ENCODE measurements at places on chromosomes 3 and 15.
A peak's percentile ranks its signal among the peaks of the same experiment; 100 is the strongest.

GRCh38 chr15:43516185-43516584, 1.2 kb upstream of the MAP1A start:
- peak; percentile 56 for DNase-seq

- DNase-seq, result no peak
Measured at GRCh38 chr15:38229705-38230310, 22.8 kb upstream of the SPRED1 start.

- DNase-seq, result no peak
Measured at GRCh38 chr15:83526319-83526718, 79.2 kb downstream of the SH3GL3 start.

DNA sequence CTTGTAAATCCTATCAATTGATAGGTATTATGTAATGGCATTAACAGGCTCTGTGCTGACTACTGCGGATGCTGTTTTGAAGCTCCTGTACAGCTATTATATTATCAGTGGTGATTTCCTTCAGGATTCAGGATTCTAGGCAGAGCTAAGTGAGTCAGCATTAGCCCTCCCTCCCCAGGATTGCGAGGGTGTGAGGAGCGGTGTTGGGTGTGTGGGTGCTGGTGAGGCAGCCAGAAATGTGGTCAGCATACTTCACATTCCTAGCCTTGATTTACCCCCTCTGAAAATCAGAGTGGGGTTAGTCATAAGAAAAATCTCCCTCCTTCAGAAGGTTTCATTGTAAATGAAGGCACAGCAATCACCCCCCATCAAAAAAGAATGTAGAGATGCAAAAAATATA, 72.5 kb downstream of the SNTN start:
- peak; percentile 20 for DNase-seq

DNA sequence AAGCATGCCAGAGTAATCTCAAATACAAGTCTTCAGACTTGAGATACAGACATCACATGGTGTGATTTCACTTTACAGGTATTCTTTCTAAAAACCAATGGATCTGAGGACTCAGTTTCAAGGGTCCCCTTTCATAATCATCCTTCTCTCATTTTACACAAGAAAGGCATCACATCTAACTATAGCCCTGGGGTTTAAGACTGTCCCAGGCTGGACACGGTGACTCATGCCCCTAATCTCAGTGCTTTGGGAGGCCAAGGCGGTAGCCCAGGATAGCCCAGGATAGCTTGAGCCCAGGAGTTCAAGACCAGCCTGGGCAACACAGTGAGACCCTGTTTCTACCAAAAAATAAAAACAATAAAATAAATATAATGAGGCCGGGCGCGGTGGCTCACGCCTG, 36.4 kb downstream of the UBP1 start:
- no peak for DNase-seq

DNA sequence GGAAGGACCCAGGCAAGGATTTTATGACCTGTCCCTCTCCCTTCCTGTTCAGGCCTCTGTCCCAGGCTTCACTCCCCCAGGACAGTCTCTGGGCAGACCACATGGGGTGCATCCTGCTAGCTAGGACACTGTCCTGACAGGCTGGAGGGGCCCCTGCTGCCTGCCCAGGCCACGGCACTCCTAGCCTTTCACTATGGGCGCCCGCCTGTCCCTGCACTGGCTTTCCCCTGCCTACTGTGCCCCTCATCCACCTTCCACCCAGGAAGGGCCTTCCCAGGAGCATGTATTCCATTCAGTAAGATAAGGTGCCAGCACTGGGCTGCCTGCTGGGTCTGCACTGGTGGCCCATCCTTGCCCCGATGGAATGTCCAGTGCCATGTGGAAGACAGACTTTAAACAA, 145.3 kb downstream of the DNAJB8 start:
- DNase-seq, result no peak

DNA sequence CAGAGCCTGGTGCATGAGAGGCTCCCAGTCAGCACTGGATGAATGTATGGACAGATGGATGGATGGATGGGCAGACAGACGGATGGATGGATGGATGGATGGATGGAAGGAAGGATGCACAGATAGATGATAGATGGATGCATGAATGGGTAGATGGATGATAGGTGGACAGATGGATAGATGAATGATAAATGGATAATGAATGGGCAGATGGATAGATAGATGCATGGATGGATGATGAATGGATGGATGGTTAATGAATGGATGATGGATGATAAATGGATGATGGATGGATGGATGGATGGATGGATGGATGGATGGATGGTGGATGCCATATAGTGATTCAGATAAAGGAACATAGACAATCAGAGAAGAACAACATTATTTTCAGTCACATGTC, 71.0 kb downstream of the SLC6A11 start:
- DNase-seq, result no peak

- no peak for DNase-seq
Measured at GRCh38 chr3:141056751-141057171, 5.6 kb downstream of the SPSB4 start.

DNA sequence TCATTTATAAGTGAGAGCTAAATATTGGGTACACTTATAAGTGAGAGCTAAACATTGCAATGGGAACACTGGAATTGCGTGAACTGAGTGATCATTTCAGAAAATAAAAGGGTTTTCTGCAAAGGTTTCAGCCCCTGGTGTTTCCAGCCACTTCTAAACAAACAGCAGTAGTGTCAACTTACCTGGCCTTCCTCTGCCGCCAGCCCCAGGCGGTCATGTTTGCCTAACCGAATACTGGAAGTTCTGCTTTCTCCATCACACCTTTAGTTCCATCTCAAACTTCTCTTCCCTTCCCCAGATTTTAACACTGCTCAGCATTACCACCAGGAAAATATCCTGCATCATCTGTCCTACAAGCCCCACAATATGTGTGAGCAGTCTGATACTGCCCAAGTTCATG, 58.6 kb downstream of the MRPL3 start:
- no peak for DNase-seq

- no peak for DNase-seq
Measured at GRCh38 chr3:194953291-194953690, 267.6 kb downstream of the FAM43A start.

GRCh38 chr3:190012314-190012782, 108.3 kb downstream of the P3H2 start:
- no peak for DNase-seq

- no peak for DNase-seq
Measured at GRCh38 chr15:38795471-38796245, 231.0 kb upstream of the RASGRP1 start.

GRCh38 chr3:165854696-165855095, 17.5 kb upstream of the BCHE start:
- no peak for DNase-seq

GRCh38 chr3:110077093-110077492, 739.7 kb upstream of the DPPA4 start:
- no peak for DNase-seq

DNA sequence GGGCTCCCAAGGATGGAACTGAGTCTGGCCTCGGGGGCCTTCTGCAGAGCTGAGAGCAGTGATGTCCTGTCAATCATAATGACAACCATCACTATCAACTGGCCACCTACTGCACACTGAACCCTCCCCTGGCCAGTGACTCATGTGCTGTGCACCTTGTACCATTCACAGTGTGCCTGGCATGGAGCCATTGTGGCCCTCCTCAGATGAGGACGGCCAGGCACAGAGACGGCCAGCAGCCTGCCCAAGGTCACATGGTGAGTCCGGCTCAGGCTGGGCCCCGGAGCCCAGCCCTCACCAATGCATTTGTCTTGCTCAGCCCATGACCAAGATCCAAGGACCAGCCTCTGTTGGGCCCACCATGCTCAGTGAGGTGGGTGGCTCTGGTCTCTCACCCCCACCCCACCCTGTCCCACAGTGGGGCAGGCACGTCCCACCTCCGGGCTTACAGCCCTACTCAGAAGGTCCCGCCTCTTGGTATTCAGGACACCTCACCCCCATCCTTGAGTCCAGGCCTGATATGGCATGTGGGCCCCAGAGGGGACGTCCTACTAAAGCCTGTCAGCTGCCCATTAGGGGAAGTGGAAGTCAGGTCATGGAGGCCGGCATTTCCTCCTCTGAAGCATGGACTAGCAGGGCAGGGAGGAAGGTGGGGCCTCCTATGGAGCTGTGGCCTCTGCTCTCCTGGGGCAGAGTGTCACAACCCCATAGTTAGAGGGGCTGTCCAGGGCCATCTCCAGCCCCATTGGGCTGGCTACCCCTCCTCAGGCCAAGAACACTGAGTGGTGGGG, 35.9 kb upstream of the TMEM115 start:
- DNase-seq, result no peak

- DNase-seq, result no peak
Measured at GRCh38 chr3:65936908-65937638, 101.6 kb downstream of the MAGI1 start.

GRCh38 chr3:55746808-55747413, 259.8 kb upstream of the WNT5A start:
- DNase-seq, result no peak

DNA sequence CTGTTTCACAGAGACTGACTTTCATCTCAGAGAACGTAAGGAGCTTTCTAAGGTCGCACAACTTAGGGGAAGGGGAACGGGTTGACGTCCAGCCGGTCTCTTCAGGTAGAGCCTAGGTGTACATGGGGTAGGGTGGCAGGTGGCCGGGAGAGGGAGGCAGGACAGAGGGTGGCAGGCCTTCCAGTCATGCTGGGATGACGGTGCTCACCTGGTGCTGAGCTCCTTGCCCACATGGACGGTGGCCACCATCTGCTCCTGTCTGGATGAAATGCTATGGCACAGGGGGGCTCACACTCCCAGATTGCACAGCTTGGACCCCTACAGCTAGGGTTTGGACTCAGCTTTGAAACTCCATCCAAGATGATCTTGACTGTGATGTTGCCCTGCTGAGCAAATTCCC, 144.5 kb downstream of the ATP10A start:
- DNase-seq, result no peak

DNA sequence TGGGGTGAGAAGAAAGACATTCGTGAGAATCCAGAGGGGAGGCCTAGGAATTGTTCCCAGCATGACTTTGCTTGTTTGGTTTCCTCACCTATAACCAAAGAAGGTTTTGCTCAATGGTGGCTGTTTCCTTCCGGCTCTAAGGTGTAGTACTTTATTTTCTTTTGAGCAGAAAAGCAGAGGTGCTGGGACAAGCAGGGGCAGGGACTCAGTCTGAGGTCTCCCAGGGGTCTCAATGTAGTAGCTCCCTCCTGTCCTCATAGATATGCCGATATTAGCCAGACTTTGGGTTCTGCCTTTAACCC, 41.6 kb downstream of the ZBTB38 start:
- DNase-seq, result no peak

- no peak for DNase-seq
Measured at GRCh38 chr3:71307991-71308697, 275.4 kb downstream of the FOXP1 start.

DNA sequence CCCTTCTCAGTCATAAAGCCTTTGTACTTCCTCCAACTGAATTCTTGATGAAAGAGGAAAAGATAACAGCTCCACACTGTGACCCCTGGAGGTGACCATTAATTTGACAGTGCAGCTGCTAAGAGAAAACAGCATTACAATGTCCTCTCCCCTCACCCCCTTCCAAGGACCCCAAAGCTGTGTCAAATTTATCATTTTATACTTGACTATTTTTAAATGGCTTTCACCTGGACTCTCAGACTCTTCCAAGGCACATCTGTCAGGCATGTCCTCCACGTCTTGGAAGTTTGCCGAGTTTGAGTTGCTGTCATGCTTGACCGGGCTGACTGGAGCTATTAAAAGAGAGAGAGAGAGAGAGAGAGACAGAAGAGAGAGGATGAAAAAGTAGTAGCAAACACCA, 236.5 kb downstream of the WDR72 start:
- DNase-seq, result no peak

- no peak for DNase-seq
Measured at GRCh38 chr3:184315543-184315867, 1.1 kb downstream of the EIF4G1 start.

- DNase-seq, result no peak
Measured at GRCh38 chr15:92528736-92529135, 126.8 kb downstream of the FAM174B start.

DNA sequence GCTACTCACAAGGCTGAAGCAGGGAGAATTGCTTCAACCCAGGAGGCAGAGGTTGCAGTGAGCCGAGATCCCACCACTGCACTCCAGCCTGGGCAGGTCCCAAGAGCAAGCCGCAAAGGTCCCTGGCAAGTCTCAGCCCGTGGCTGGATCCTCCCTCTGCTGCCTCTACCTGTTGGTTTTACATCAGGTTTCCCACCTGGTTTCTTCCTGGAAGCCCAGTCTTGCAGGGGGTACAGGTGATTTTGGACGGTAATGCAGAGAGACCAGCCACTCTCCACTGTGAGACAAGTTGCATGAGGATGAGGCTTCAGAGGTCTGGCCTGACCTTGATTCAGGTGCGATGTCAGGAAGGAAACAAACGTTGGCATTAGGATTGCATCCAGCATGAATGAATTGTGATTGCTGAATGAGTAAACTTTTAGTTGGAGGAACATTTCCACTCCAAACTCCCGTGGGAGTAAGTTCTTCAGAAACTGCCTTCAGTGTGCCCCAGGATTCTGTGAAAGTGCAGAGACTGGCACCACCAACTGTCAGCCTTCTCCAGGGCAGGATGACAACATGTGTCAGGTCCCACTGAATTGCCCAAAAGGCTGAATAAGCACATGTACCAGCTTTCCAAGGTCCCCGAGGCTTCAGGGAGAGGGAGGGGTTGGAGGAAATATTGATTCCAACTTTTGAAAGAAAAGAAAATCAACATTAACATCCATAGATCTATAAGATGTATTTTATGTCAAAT, 189.4 kb downstream of the TJP1 start:
- no peak for DNase-seq

GRCh38 chr3:184133840-184134745, 1.1 kb upstream of the EIF2B5 start:
- peak; percentile 68 for DNase-seq

DNA sequence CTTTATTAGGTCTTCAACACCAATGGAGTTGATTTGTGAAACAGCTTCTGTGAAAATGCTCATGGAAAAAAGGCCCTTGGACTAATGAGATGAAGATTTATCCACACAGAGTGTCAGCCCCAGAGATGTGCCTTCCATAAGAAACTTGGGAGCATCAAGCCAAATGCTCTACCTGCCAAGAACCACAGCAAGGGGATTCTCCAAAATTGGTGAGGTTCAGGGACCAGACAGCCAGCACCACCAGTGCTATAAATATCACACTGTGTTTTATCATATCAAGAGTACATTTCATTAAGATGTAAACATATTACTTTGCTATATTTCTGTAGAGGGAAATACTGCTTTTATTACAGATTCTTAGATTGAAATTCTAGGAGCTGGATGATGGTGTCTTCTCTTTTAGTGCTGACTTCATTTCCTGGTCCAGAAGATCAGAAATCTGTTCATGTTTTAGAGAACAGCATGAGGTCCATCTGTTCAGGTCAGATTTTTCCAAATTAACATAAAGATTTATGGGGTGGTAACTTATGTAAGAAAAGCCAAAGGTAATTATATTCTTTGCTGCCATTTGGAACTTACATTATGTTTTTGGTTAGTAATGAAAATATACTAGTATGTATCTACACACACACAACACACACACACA, 17.7 kb downstream of the SLC35G2 start:
- DNase-seq, result no peak

DNA sequence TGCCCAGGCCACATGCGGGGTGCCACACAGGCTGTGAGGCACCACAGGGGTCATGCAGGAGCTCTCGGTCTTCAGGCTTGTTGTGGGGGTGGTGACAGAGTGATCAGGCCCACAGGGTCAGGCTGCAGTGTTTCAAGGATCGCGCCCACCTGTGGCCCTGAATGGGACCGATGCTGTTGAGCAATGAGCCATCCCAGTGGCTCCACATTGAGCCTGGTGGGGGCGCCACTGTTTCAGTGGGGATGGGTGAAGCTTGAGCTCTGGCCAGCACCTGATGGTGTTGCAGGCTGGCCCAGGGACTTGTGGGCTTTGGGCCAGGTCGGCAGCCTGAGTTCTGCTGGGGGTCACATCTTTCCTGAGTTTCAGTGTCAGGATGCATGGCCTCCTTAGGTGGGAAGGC, 230.1 kb downstream of the UBE3A start:
- DNase-seq, result no peak
